ENCODE measurements at places on chromosomes 5 and 9.
A peak's percentile ranks its signal among the peaks of the same experiment; 100 is the strongest.

DNA sequence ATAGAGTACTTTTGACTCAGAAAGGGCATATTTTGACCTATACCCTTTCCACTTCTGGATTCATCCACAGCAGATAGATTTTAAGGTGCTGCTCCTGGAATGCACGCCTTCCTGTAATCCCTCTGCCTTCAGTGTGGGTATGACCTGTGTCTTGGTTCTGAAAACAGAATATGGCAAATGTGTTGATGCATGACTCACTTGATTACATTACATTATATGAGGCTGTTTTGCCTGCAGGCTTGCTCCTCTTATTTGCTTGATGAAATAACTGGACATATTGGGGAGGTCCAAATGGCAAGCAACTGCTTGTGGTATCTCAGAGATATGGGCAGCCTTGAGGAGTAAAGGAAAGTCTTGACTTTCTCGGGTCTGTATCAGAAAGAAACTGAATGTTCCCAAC is 468.6 kb downstream of the CDH18 start:
- DNase-seq: no peak

GRCh38 chr5:69368458-69369339 is 621 bp downstream of the AK6 start:
- peak; percentile 8 for DNase-seq

- no peak for DNase-seq
Measured at GRCh38 chr9:131697908-131698617, 41.8 kb downstream of the RAPGEF1 start.

- DNase-seq: no peak
Measured at GRCh38 chr5:57834829-57835608, 352.4 kb upstream of the ACTBL2 start.

GRCh38 chr5:108529381-108529780 is 147.5 kb upstream of the FBXL17 start:
- DNase-seq: no peak

DNA sequence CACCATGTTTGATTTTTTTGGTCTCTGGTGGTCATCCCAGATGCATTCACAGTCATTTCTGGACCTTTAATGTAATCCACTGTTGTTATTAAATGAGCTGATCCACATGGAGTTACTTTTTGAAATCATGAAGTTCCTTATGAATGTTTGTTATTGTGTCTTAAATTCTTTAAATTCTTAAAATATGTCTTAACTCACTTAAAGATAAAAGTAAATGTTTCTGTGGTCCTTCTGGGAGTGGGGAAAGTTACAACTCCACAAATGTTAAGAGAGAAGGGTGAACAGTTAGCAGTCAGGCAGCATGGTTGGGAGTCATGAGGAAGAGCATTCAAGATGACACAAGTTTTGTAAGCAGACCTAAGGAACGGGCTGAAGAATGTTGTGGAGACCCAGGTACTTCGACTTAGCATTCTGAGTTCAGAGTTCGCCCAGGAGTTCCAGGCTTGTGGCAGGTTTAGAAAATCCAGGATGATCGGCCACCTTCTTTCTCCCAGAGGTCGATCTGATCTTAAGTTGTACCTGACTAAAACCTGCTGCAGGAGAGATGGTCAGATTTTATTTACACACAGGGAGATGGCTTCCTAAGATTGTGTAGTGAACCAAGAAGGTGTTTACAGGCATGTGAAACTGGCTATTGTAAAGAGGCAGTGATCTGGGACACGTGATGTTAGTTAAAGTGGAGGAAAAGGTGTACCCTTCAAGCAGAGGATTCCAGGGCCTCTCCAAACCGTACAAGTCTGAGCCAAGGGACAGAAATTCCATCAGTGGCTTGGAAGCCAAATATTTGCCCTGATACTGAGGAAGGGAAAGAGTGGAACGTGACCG is 17.2 kb downstream of the SLC1A1 start:
- no peak for DNase-seq

GRCh38 chr5:176134529-176135223 is 103.5 kb upstream of the SIMC1 start:
- DNase-seq: no peak

GRCh38 chr9:121559183-121559582 is 59.5 kb upstream of the GGTA1 start:
- no peak for DNase-seq

DNA sequence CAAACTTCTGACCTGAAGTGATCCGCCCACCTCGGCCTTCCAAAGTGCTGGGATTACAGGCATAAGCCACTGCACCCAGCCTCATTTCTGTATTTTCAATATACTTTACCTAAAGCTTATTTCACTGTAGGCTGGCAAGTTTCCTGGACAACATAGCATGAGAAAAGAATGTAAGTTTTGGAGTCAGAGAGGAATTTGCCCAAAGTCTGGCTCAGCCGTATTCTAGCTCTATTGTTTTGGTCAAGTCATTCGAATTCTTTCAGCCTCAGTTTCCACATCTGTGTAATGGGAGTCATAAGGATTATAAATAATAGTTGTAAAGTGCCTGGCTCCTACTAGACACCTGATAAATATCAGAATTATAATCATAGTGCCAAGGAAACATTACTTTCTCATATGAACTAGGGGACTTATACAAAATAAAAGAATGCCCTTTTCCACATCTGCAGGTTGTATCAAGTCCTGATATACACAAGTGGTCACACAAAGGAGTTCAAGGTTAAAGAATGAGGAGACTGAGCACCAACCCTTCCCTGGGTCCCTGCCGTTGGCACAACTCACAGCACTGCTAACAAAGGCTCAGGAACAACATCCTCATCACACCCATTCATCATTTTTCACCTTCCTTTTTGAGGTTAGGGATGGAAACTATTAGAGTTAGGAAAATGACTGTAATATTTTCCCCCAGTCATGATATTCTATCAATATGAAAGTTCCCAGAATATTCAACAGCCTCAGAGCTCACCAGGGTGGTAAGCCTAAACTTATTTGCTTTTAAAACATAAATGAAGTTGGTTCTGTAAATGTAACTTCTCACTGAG is 34.6 kb upstream of the RAI14 start:
- no peak for DNase-seq

DNA sequence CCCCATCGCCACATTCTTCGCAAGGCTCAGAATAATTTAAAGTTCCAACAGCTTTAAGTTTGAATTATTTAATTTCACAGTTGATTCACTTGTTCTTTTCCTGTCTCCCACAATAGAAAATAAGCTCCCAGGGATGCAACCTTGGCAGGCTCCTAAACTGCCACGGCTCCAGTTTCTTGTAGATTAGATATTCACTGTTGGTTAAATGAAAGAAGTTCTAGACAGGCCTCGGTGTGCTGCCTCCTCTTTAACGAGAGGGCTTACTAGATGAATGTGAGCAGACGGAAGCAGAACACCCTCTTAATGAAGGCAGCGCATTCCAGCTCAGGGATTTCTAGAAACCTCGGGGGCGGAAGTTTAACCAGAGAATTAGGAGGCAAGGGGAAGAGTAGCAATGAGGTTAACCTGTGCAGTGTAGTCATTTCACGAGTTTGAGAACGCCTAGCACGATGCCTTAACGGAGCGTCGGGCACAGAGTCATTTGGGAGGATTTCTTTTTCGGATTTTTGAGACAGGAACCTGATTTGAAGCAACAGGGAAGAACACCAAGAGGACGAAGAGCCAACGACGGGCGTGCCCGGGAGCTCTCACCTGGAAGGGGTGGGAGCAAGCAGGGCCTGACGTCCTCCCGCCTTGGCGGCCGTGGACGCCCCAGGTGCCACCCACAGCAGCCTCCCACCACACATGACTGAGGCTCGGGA is 637 bp upstream of the SMC5 start:
- DNase-seq: no peak
